ENCODE measurements at places on chromosomes 1 and 21. TPM values are rescaled to one million over a fixed set of nuclear protein-coding genes. Genes with fewer than 3 reads are reported as not detected.

The C1orf210 gene
- total RNA-seq: not detected

The DNALI1 gene
- total RNA-seq: 7.8 TPM

The MYOG gene
- total RNA-seq: not detected

The CFAP107 gene
- not detected for total RNA-seq

The KLHDC7A gene
- not detected for total RNA-seq

The PADI1 gene
- not detected for total RNA-seq

The ADGRL4 gene
- total RNA-seq: 37.3 TPM

The FUBP1 gene
- 92.2 TPM for total RNA-seq

The TMEM53 gene
- total RNA-seq: 9.8 TPM

The OR2G6 gene
- not detected for total RNA-seq
